T-helper 1 cell (primary cell): ENCODE measurements at places on chromosomes 6 and 20.
A peak's percentile ranks its signal among the peaks of the same experiment; 100 is the strongest.

DNA sequence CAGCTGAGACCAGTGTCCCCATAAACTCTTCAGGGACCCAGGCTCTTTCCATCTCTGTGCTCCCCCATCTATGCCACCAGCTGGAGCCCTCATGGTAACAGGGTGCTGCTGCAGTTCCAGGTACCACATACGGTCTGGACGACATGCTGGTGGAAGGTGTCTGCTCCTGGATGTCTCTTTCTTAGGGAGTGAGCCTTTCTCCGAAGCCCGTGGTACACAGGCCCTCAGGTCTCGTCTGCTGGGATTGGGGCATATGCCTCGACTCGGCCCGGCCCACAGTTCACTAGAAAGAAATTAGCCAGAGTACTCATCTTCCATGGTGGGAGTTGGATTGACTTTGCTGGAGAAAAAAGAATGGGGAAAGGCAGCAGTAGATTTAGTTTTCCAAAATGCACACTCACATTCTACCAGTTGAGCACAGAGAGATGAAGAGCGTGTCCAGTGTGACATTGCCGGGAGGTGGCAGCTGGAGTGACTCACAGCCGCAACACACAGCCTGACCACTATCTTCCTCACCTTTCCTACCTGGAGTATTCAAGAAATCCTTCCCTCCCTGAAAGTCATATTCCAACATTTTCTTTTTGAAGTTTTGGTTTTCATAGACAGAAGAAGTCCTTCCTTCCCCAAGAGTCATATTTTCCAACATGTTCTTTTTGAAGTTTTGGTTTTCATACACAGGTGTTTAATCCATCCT, 18.6 kb upstream of the SPO11 start:
- no peak for DNase-seq

- DNase-seq, result no peak
Measured at GRCh38 chr6:30348957-30349356, 4.0 kb downstream of the RPP21 start.

DNA sequence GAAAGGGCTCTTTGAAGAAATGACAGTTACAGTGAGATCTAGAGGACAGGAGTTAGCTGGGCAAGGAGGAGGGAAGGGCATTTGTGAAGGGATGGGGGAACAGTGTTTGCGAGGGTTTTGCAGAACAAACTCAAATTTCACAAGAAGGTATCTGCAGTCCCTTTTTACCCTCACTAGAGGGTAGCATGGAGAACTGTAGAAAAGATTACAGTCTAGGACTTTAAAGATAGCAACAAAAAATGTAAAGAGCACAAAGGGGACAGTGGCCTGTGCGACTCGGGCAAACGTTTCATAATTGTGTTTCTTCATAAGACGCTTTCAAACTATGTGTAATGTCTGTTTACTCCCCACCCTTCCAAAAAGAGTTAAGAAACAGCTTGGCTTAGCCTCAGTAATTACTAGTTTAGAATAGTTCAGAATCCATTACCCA, 21.2 kb upstream of the ASXL1 start:
- peak; percentile 36 for DNase-seq

DNA sequence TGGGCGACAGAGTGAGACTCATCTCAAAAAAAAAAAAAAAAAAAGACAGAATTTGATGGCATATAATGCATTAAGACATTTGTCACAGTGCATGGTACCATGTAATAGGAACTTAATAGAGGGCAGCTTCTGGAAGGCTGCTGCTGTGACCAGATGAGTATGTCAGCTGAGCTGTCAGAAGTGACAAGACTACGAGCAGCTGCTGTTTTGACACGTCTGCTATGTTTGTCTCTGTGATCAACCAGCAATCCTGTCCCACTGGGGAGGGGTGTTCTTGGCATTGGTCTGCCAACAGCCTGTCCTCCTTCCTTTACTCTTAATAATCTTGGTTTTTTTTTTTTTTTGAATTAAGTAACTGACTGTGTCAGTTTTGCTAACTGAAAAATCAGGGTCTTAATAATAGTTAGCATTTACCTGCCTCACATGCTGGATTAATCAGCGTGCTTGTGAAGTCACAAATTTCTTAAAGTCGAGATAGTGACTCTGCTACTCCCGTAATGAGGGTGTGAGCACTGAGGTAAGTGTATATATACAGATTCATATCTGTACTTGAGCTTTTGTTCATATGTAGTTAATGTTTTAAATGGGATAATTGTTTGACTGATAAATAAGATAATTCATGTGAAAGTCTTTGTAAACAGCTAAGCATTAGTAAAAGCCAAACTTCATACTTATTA, 152.4 kb downstream of the BMP2 start:
- no peak for DNase-seq

DNA sequence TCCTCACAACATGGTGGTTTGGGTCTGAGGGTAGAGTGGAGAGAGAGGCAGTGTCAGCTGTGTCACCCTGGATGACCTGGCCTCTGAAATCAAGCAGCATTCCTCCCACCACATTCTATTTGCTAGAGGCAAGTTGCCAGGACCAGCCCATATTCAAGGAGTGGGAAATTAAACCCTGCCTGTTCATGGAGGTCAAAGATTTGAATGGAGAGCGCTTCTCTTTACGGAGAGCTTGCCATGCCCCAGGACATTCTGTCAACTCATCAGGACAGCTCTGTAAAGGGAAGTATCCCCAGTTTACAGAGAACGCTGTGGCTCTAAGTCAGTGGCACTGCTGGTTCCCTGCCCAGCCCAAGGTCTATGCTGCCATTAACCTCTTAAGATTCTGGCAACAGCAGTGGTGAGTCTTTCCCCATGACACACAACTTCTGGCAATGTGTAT, 90.0 kb upstream of the INSM1 start:
- DNase-seq, result no peak

DNA sequence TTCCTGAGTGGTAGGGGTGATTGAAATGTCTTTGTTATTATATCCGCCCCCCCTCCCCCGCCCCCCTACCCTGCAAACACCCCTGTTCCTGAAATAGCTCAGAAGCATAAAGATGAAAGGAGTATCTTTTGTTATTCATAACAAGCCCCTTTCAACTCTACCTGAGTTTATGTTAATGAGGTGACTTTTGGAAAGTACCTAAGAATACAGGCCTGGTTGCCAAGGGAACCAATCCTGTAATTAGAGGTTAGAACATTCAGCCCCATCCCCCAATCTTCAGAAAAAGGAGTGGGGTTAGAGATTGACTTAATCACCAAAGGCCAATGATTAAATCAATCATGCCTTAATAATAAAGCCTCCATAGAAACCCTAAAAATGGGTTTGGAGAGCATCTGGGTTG, 979.2 kb upstream of the GJE1 start:
- DNase-seq, result peak; percentile 19

GRCh38 chr6:162336359-162336758, 391.2 kb downstream of the PRKN start:
- DNase-seq, result no peak

DNA sequence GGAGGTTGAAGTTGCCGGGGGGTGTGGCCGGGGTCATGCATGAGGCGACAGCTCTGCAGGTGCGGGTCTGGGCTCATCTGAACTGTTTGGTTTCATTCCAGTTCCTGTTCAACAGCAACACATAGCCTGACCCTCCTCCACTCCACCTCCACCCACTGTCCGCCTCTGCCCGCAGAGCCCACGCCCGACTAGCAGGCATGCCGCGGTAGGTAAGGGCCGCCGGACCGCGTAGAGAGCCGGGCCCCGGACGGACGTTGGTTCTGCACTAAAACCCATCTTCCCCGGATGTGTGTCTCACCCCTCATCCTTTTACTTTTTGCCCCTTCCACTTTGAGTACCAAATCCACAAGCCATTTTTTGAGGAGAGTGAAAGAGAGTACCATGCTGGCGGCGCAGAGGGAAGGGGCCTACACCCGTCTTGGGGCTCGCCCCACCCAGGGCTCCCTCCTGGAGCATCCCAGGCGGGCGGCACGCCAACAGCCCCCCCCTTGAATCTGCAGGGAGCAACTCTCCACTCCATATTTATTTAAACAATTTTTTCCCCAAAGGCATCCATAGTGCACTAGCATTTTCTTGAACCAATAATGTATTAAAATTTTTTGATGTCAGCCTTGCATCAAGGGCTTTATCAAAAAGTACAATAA, 72.5 kb downstream of the PTPN1 start:
- no peak for DNase-seq

GRCh38 chr6:119669221-119669620, 319.7 kb upstream of the MAN1A1 start:
- DNase-seq, result peak; percentile 45

DNA sequence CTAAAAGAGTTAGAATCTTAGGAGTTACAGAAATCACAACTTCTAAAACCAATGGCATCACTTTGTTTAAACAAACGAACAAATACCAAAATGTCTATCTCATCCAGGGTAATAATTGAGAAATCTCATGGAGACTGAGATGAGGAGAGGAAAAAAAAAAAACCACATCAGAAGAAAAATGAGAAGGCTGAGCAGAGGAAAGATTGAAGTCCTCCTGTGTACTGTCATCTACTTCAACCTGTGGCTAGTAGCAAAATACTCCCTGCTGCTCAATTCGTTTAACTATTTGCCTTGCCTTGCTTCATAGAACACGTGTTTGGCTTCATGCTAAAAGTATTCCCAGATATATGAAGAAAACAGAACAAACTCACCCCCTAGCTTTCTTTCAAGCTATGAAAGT, 143.7 kb downstream of the PDE10A start:
- no peak for DNase-seq

DNA sequence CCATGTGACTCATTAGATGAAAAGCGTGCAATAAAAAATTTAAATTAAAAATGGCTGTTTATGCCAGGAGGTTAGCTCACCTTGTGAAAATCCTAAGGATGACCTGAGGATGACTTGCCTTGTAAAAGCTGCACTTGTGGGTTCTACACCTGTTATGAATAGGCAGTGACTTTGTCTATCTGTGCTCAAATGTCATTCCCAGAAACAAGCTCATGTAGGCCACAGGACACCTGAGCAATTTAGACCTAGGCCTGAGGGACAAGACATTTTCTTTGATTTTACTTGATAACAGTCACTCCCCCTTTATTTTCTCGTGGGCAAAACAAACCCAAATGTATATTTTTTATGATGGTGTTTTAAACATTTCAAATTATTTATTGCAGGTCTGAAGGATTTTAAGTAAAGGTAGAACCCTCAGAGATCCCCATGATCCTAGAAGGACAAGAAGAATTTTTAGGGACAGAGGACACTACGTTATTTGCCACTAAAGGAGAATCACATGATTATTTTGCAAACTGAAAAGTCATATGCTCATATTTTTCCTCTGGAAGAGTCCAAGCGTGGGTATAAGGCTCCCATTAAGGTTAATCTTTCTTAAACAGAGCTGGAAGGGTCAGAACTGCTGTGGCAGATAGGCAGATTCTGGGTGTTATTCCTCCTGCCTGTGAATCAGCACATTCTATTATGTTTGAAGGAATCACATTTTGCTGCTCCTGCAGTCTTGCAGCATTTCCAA, 277.5 kb upstream of the MAN1A1 start:
- no peak for DNase-seq

- no peak for DNase-seq
Measured at GRCh38 chr6:111806561-111807497, 66.4 kb downstream of the FYN start.

GRCh38 chr20:46797206-46797605, 87.8 kb downstream of the SLC2A10 start:
- no peak for DNase-seq

GRCh38 chr6:67722861-67723261, 912.2 kb upstream of the ADGRB3 start:
- DNase-seq, result no peak

DNA sequence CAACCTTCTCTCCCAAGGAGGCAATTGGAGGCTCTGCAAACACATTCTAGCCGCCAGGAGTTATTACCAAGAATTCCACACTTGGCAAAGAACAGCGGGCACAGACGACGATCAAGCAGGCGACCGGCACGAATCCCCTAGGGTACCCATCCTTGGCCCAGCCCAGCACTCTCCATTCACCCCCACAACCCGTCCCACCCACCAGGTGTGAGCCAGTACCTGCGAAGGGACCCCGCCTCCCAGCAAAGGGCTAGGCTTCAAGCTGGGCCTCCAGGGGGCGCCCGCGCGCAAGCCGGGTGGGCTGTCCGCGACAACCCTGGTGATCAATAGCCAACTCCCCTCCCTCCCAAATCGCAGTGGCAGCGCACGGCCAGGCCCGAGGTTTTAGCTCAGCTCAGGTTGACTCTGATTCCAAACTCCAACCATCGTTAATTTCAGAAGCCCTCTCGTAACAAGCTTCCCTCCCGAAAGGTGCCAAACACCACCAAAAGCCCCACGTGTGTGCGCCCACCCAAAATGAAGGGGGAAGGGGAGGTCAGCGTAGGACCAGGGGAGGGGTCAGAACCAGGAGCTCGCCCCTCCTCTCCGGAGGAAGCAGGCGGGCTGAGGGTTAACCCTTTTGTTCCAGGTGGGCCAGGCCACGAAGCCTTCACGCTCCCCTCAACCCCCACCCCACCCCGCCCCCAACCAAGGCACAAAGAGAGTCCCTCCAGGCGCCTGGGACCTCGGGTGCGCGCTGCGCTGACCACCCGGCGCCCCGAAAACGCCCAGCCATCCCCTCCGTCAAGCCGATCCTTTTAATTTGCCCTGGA, 2.1 kb downstream of the SALL4 start:
- DNase-seq, result peak; percentile 42

GRCh38 chr20:44080064-44080463, 106.9 kb downstream of the JPH2 start:
- no peak for DNase-seq

DNA sequence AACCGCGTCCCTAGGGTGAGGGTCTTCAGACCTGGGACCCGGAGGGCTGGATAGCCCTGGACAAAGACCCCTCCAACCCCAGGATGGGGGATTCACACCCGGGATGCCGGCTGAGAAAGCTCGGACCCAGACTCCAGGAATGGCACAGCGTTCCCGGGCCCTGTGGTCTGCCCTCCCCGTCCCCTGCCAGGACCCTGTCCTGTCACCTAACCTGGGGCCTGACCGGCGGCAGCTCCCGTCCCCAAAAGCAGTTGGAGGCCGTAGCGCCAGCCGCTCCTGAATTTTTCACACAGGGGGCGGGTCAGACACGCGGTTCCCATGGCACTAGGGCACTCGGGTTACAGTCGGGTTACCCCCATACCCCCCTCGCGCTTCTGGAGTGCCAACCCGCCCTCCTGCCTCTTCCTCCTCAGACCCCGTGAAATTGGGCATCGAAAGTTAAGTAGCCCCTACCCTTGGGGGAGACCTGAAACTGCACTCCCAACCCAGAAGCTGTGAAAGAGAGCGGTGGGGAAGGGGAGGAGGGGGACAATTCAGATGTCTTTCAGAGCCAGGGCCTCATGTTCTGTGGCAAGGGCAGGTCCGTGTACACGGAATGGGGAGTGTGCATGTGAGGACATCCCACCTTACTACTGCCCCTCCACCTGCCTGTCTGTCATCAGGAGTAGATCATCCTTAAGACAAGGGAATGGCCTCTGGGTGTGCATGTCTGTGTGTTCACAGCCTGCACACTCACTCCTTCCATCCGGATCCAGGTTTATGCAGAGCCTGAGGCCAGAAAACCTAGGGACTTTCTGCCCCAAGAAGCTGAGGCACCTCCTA, 595 bp downstream of the REM1 start:
- DNase-seq, result no peak

- no peak for DNase-seq
Measured at GRCh38 chr20:16279320-16279719, 293.9 kb downstream of the KIF16B start.

GRCh38 chr20:36572701-36573102, 695 bp upstream of the TGIF2 start:
- DNase-seq, result peak; percentile 63

GRCh38 chr6:4397307-4397706, 261.9 kb upstream of the ECI2 start:
- no peak for DNase-seq

GRCh38 chr6:154329350-154330170, 27.0 kb downstream of the IPCEF1 start:
- no peak for DNase-seq
